Temporal lobe (tissue), 4 donors: ENCODE measurements at places on chromosomes 11 and 22. TPM values are rescaled to one million over a fixed set of nuclear protein-coding genes. Genes with fewer than 3 reads are reported as not detected.

The MS4A6E gene
- total RNA-seq, result not detected

The CSF2RB gene
- 0.49 TPM for total RNA-seq

The ZBTB16 gene
- total RNA-seq, result 8.4 TPM

The TPCN2 gene
- 5.2 TPM for total RNA-seq

The STX3 gene
- 21.6 TPM for total RNA-seq

The USP35 gene
- 10.6 TPM for total RNA-seq

The ZC3H7B gene
- 46.5 TPM for total RNA-seq

The KDM4D gene
- total RNA-seq, result 1.7 TPM

The MMP13 gene
- 0.25 TPM for total RNA-seq

The HBE1 gene
- 0.98 TPM for total RNA-seq

The OR51B2 gene
- total RNA-seq, result 0.49 TPM

The RAG2 gene
- not detected for total RNA-seq

The KRTAP5-1 gene
- total RNA-seq, result not detected

The ASCL2 gene
- 0.74 TPM for total RNA-seq
